Cardiac muscle cell (in vitro differentiated cells and primary cell): ENCODE measurements at places on chromosomes 3 and 15. TPM values are rescaled to one million over a fixed set of nuclear protein-coding genes. Genes with fewer than 3 reads are reported as not detected.
A peak's percentile ranks its signal among the peaks of the same experiment; 100 is the strongest.

The LSAMP gene
- 4.4 and 4.6 TPM in 2 replicates for polyA plus RNA-seq

The B3GALNT1 gene
- polyA plus RNA-seq = 6.6 and 10.8 TPM in 2 replicates

The CFAP100 gene
- 0.09 TPM in 1 of 2 replicates, not detected in the other for polyA plus RNA-seq

The CNTN6 gene
- polyA plus RNA-seq = not detected in 2 replicates

The OR5K2 gene
- polyA plus RNA-seq = not detected in 2 replicates

The GOLGA6L10 gene
- polyA plus RNA-seq = 0.24 and 0.27 TPM in 2 replicates

The PIK3R4 gene
- polyA plus RNA-seq = 23.2 and 27.0 TPM in 2 replicates

- H3K4me1 ChIP-seq = peaks cover 12% of the 10 kb centered on the region
- no peak overlapping the region for H3K27ac ChIP-seq
- no peak for DNase-seq
- peaks cover 100% of the 10 kb centered on the region for H3K27me3 ChIP-seq
These were observed 7.2 kb downstream of the FOXL2 start for GRCh38 chr3:138939561-138940241.

GRCh38 chr3:46566040-46566641, at the start of gene LRRC2:
TSS of gene LRRC2 (minus strand) at chr3:46566302. CDS start at chr3:46551591, 14,711 bp downstream.
- peak within 1 kb of the TSS; percentile 36 for H3K4me3 ChIP-seq
- H3K27me3 ChIP-seq = no peaks in the 10 kb centered on the region
- no peak within 1 kb of the TSS for H3K27ac ChIP-seq
- peak; percentile 85 for DNase-seq
- H3K4me1 ChIP-seq = no peaks in the 10 kb centered on the region
- H3K36me3 ChIP-seq = no peaks in the 10 kb centered on the region

- H3K4me3 ChIP-seq = no peak overlapping the region
- no peaks in the 10 kb centered on the region for H3K36me3 ChIP-seq
- peak; percentile 73 for DNase-seq
These were observed 681.3 kb downstream of the ROBO1 start for GRCh38 chr3:79086514-79086913.

DNA sequence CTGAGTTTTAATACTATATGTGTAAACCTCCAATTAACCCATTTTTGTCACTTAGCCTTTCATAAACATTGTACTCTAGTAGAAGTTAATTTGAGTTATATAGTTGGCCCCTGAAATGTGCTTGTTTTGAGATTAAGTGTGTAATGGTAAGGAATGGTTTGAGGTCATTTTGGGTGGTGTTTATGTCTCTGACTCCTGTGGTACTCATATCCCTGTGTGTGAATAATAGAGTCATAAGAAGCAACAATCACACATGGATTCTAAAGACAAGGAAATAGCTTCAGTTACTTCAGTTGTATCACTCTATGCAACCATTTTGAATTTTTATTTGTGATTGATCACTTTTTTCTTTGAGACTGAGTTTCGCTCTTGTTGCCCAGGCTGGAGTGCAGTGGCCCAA, 408.5 kb downstream of the MFSD1 start:
- no peak overlapping the region for H3K4me3 ChIP-seq
- no peak for DNase-seq
- no peaks in the 10 kb centered on the region for H3K36me3 ChIP-seq
- no peaks in the 10 kb centered on the region for H3K27me3 ChIP-seq

DNA sequence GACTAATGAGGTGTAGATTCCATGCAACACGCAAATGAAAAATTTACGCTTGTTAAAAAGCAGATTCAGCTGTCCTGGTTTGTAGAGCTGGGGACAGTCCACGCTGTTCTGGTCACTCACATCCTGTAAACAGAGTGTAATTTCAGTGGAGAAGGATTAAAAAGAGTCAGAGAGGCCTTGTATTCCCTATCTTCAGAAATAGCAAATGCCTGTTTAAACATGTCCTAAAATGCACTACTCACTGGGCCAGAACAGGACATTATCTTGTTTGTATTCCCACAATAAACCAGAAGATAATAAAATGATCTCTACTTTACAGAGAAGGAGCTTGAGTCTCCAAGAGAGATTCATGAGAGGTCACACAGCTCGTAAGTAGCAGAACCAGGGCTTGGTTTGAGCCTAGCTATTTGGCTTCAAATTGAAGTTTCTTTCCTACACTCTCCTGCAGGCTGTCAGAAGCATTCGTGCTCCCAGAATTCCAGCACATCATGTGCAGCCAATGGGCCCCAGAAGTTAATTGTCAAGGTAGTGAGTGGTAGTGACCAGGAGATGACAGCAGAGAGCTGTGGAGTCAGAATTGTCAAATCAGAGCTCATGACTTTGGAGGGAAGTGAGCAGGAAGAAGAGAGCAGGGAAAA, 242.5 kb downstream of the ATP8B4 start:
- H3K4me1 ChIP-seq = peaks cover 4% of the 10 kb centered on the region
- no peaks in the 10 kb centered on the region for H3K36me3 ChIP-seq
- H3K4me3 ChIP-seq = no peak overlapping the region
- no peak overlapping the region for H3K27ac ChIP-seq
- peak; percentile 38 for DNase-seq

DNA sequence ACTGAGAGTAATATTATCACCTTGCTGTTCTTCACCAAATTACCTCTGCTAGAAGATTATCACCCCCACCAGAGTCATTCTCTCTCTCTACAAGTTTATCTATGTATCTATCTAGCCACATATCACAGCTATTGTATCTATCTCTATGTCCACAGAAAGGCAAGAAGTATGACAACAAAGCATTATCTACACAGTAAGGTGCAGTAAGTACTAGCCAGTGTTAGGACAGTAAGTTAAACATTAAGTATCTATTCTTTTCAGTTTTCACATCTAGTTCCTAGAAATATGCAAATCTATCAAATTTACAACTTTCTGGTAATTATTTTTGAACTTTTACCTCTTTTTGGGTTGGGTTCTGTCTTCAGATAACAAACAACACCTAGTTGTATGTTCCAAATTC, 26.5 kb upstream of the XXYLT1 start:
- H3K27me3 ChIP-seq = no peaks in the 10 kb centered on the region
- no peaks in the 10 kb centered on the region for H3K4me1 ChIP-seq
- no peak overlapping the region for H3K27ac ChIP-seq
- H3K36me3 ChIP-seq = peaks cover 20% of the 10 kb centered on the region

- no peaks in the 10 kb centered on the region for H3K27me3 ChIP-seq
- peak overlapping the region; percentile 53 for H3K27ac ChIP-seq
- DNase-seq = peak; percentile 83
- no peaks in the 10 kb centered on the region for H3K36me3 ChIP-seq
- H3K4me3 ChIP-seq = peak overlapping the region; percentile 58
These were observed 596 bp upstream of the LIMD1 start for GRCh38 chr3:45593708-45594601.

DNA sequence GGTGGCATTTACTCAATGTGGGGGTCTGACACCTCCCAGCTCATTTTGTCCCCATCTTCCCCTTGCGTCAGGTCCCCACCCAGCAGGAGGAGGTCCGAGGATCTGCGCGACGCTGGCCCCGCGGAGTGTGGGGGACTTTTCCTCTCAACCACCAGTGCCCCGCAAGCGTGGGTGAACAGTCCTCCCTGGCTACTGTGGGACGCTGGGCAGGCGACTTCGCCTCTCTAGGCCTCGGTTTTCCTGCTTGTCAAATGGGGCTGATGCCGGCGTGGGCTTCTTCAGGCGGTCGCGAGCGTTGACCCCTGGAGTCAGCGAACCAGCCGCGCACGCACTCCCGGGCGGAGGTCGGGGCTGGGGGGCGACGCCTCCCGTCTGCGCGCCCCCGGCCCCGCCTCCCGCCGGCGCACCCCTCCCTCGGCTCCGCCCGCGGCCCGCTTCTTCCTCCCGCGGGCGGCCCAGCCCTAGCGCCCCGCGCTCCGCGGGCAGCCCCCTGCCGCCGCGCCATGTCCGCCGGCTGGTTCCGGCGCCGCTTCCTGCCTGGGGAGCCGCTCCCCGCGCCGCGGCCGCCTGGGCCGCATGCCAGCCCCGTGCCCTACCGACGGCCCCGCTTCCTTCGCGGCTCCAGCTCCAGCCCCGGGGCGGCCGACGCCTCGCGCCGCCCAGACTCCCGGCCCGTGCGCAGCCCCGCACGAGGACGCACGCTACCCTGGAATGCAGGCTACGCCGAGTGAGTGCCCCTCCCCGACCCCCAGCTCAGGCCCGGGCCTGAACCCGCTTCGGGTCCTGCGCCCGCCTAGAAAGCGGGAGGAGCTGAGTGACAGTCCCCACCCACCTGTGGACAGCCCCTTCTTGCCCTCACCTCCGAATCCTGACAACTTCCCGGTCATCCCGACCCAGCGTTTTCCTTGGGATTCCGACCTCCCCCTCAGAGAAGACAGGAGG, at the start of gene PPM1M:
PPM1M (plus strand) TSS at position 438 of the 942 bp plus-strand sequence; CDS start at position 504, 66 bp downstream.
- H3K27me3 ChIP-seq = peaks cover 3% of the 10 kb centered on the region
- H3K36me3 ChIP-seq = no peaks in the 10 kb centered on the region
- H3K4me1 ChIP-seq = no peaks in the 10 kb centered on the region
- H3K4me3 ChIP-seq = peak within 1 kb of the TSS; percentile 23

- H3K27ac ChIP-seq = no peak overlapping the region
- H3K36me3 ChIP-seq = peaks cover 5% of the 10 kb centered on the region
- no peaks in the 10 kb centered on the region for H3K4me1 ChIP-seq
- DNase-seq = no peak
These were observed 8.8 kb upstream of the MUC20 start for GRCh38 chr3:195711813-195712534.

DNA sequence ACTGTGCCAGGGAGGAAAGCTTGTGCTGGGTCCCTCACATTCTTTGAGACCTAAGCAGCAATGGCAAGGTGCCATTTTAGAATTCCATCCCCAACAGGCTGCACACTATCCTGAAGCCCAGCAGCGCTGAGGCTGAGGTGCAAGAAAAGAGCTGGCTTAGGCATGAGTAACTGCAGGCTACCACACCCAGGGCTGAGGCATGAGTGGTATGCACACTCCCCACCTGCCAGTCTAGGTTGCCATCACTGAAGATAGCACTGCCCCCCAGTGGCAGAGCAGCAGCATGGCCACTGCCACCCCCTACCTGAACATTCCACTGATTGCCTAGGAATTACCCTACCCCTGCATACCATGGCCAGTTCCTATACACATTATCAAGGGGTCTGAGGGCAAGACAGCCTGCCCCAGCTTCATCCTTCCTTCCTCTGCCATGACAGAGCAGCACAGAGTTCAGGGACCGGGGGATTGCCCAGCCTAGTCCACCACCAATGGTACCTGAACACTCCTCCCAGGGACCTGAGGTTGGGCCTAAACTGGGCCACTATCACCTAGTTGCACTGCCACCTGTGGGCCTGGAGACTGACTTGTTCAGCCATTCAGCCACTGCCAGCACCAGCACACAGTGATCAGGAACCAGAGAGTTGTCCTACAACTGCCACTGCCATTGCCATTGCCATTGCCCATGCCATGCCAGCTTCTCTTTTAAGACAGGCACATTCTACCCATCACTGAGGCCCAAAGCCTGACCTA, 129.8 kb downstream of the SATB1 start:
- H3K4me1 ChIP-seq = peaks cover 12% of the 10 kb centered on the region
- H3K27ac ChIP-seq = peak overlapping the region; percentile 82
- H3K4me3 ChIP-seq = no peak overlapping the region
- DNase-seq = peak; percentile 66

- H3K27me3 ChIP-seq = no peaks in the 10 kb centered on the region
- no peak overlapping the region for H3K27ac ChIP-seq
- no peak overlapping the region for H3K4me3 ChIP-seq
- no peaks in the 10 kb centered on the region for H3K36me3 ChIP-seq
- peaks cover 6% of the 10 kb centered on the region for H3K4me1 ChIP-seq
These were observed 291.9 kb upstream of the POU1F1 start for GRCh38 chr3:87568331-87568730.

GRCh38 chr15:35196273-35196672, 111.2 kb upstream of the NANOGP8 start:
- H3K4me3 ChIP-seq = no peak overlapping the region
- H3K27me3 ChIP-seq = no peaks in the 10 kb centered on the region
- DNase-seq = no peak
- H3K27ac ChIP-seq = no peak overlapping the region
- H3K4me1 ChIP-seq = no peaks in the 10 kb centered on the region

- H3K4me1 ChIP-seq = no peaks in the 10 kb centered on the region
- no peak overlapping the region for H3K27ac ChIP-seq
These were observed 12.5 kb downstream of the GASK1A start for GRCh38 chr3:42991341-42992315.

DNA sequence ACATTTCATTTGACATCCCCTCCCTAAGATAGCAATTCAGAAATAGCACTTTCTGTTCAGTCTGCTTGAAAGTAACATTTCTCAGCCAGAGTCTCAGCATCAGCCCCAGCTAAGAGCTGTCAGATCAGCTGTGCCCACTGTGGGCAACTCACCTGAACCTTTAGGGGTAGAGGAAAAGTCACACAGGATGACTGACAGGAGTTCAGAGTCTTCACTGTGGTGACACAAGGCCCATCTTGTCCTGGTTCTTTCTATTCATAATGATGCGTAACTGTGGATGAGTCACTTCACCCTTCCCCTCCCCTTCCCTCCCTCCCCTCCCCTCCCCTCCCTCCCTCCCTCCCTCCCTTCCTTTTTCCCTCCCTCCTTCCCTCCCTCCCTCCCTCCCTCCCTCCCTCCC, 96.1 kb upstream of the RASGRP1 start:
- no peak overlapping the region for H3K4me3 ChIP-seq
- H3K27ac ChIP-seq = no peak overlapping the region
- no peaks in the 10 kb centered on the region for H3K27me3 ChIP-seq
- H3K36me3 ChIP-seq = no peaks in the 10 kb centered on the region
- DNase-seq = no peak
- no peaks in the 10 kb centered on the region for H3K4me1 ChIP-seq
